Activated naive CD4-positive, alpha-beta T cell (primary cell): ENCODE measurements at places on chromosomes 6 and 20.

DNA sequence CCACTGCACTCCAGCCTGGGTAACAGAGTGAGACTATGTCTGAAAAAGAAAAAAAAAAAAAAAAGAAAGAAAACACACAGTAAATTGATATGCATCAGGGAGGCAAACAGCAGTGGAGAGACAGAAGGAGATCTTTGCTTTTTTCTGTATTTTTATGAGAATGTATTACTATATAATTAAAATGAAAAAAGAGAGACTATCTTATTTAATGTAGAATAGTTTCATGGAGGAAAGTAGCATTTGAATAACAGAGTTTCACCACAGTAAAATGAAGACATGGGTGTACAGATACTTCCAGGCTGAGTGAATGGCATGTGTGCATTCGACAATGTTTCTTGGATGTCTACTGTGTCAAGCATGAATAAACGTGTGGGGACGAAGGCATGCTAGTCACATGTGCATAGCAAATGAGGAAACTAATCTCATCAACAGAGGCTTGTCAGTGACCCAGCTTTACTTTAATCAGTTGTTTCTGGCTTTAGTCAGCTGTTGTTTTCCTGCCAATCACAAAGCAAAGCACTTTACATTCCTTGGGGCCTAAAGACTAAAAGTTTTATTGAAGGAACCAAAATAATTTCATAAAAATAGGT lies 55.5 kb upstream of the ARMH2 start:
- DNase-seq: no peak

- no peak for DNase-seq
These were observed 327.1 kb downstream of the ARHGAP18 start for GRCh38 chr6:129382916-129383315.

DNA sequence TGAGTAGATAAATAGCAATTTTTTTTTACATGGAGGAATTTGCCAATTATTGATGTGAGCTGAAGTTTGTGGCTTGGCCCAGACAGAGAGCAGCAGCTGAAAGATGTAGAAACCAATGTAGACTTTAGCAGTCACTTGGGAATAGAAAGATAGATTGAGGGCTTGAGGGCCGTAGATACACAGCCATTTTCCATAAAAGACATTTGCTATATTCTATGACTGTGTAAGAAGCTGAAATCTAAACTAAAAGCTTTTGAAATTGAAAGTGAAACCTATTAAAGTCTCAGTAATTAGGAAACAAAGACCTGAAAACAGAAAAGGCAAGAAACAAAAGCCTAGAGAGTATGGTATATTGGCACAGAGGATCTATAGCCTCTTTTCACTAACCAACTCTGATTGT lies 332.7 kb downstream of the CENPW start:
- DNase-seq: no peak

GRCh38 chr6:122020588-122021264 lies 378.7 kb upstream of the HSF2 start:
- DNase-seq: no peak
